ENCODE measurements at places on chromosomes 11 and 22.

GRCh38 chr11:31699066-31699465 lies 112.1 kb downstream of the PAX6 start:
- DNase-seq: no peak

DNA sequence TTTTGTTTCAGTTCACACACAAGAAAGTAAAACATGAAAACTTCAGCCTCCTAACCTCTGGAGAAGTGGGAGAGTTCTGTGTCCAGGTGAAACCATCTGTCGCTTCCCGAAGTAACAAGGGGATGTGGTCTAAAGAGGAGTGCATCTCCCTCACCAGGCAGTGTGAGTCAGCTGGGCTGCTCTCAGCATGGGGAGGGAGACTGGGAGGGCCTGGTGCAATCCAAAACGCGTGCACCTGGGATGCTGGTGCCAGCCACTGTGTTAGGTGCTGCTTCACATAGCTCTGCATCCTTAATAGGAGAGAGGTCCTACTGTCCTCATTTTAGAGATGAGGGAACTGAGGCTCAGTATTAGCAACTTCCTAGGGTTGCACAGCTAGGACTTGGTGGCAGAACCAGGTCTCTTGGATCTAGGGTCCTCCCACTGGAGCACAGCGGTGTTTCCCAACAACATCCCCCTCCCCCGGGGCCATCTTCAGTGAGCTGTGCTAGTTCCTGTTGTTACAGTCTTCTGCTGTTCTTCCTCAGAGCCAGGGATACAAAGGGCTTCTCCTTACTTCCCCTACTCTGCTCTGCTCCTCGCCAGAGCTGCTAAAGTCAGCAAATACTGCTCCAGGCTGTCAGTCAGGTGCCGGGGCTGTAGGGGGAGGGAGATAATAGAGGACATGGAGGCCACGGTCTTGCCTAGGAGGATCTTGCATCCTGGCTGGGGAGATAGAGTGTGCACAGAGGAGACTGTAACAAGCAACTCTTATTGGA lies 8.0 kb downstream of the IL10RA start:
- DNase-seq: peak; percentile 61

DNA sequence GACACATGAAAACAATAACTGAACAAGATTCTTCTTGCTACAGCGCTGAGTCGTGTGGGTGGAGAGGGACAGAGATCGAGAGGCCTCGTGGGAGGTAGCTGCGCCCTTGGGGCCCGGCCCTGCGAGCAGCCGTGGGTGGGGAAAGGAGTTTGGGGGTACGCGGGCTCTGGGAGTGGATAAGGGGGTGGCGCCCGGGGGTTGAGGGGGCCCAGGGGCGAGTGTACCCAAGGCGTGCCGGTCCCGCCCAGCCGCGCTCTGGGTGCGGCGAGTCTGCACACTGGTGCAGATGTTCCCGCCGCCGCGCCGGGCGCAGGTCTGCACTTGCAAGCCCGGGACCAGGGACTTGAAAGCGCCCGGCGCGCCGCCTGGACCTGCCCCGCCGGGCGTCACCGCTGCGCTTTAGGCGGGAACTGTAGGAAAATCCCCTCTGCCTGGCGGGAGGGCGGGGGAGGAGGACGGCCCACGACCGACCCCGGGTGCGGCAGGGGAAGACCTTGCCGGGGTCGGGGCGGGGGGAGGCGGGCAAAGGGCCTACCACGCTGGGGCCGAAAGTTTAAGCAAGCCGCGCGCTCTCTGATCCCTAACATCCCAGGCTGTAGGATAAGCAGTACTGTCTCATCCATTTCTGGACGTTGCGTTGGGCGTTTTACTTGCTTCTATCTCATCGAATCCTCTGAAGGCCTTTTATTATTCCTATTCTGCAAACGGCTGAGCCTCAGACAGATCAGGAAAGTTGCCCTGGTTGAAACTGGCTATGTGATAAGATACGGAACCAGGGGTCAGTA lies 1.4 kb upstream of the KREMEN1 start:
- DNase-seq: peak; percentile 82

GRCh38 chr22:17235149-17235655 lies 16.0 kb upstream of the ADA2 start:
- no peak for DNase-seq

GRCh38 chr22:21939461-21939913 lies 13.2 kb downstream of the PPM1F start:
- no peak for DNase-seq

DNA sequence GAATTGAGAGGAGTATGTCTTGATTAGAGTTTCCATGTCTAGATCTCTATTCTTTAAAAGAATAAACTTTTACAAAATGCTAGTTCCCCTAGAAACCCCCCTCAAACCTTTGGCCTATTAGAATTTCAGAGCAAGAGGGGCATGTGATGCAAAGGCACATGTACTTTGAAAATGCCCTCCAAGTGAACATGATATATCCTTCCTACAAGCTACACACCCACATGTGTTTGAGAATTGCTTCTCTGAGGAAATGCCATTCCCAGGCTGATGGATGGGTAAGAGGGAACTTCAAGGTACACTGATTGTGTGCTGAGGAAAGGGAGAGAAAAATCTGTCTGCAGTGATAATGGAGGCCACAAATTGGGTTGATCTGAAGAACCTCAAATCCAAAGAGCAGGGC lies 59.5 kb upstream of the PSMA1 start:
- DNase-seq: no peak

GRCh38 chr22:37925330-37925729 lies 19.2 kb downstream of the MICALL1 start:
- no peak for DNase-seq

GRCh38 chr11:70423523-70424505 lies 25.5 kb downstream of the CTTN start:
- DNase-seq: peak; percentile 77

GRCh38 chr11:59216641-59217564 lies 4.2 kb upstream of the MPEG1 start:
- no peak for DNase-seq

GRCh38 chr11:8221046-8221723 lies 42.5 kb downstream of the LMO1 start:
- no peak for DNase-seq

All from islet precursor cell (in vitro differentiated cells).